ENCODE measurements at places on chromosomes 2 and 18.

DNA sequence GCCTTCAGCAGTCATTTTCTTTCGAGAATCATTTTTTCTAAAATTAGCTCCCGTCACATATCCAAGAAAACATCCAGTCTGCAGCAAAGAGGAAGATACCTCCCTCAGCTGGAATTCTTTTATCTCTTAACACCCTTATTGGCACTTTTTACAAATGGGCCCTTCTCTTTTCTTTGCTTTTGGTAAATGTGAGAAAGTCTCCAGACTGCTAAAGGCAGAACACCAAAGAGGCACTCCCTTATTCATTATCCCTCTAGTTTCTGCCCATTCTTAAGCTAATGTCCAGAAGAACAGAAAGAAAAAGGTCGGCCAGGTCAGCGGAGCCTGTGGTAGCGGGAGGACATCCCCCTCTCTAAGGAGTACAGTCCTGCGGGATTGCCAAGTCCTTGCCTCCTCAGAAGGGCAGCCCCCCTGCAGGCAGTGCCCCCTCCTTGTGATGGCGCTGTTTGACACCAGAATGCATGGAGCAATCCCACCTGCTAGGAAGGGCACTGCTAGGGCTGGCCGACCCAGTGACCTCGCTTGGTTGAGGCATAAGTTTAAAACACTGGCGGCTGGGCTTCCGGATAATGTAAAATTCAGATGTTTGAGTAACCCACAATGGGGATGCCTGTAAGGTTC, 34.0 kb downstream of the ST6GAL2 start:
- DNase-seq: no peak

DNA sequence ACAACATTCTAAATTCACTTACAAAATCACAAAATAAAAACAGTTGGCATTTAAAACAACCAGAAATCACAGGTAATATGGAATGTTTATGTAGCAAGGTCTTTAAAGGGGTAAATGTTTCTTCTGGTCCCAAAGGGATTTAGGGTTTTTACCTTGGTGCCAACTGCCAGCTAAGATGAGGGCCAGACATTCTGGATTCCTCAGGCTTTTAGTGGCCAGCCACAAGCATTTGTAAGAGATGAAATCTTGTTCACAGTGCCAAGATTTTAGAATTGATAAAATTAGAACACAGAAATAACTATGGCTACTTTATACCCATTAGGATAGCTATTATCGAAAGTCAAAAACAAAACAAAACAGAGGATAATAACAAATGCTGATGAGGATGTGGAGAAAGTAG, 60.4 kb upstream of the CDKL4 start:
- no peak for DNase-seq

GRCh38 chr2:30394096-30394495, 53.0 kb upstream of the LCLAT1 start:
- no peak for DNase-seq

DNA sequence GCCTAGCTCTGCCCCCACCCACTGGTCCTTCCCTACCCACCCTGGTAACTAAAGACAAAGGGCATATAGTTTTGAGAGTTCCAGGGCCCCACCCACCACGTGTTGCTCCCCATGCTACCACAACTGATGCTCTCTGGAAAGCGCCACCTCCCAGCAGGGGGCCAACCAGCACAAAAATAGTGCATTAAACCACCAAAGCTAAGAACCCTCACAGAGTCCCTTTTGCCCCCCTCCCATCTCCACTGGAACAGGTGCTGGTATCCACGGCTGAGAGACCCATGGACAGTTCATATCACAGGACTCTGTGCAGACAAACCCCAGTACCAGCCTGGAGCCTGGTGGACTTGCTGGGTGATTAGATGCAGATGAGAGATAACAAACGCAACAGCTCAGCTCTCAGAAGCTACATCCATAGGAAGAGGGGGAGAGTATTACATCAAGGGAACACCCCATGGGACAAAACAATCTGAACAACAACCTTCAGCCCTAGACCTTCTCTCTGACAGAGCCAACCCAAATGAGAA, 715.9 kb downstream of the NUP35 start:
- no peak for DNase-seq

DNA sequence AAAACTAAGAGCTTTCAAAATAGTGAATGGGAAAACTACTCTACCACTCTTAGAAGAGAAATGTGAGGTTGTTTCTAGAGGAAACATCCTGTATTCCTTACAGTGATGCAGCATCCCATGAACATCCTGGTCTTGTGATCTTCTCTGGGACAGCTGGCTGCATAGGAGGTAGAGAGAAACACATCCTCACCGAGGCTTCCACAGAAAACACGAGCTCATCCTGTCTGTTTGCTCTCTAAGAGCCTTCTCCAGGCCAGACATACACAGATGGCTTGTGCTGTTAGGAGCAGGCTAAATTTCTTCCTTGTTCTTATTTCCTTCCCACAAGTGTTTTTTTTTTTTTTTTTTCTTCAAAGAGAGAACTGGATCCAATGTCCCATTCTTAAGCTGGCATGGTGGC, 14.7 kb upstream of the FZD7 start:
- DNase-seq: no peak

- no peak for DNase-seq
These were observed 321.1 kb downstream of the PIK3C3 start for GRCh38 chr18:42275949-42276730.

DNA sequence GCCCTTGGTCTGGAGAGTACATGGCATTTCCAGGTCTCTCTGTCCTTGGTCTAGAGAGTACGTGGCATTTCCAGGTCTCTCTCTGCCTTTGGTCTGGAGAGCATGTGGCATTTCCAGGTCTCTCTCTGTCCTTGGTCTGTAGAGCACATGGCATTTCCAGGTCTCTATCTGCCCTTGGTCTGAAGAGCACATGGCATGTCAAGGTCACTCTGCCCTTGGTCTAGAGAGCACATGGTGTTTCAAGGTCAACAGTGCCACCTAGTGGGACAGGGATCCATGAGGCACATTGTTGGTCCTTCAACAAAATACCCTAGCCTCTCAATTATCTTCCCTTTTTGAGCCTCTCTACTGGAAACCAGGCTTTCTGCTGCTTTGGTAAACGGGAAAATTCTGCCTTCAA, 250.2 kb downstream of the OTX1 start:
- DNase-seq: no peak
